Activated naive CD8-positive, alpha-beta T cell treated with anti-CD3 and anti-CD28 coated beads, Interleukin-2, amount 10 ng/mL, durations not matched to agents 7 days and 5 days (primary cell): ENCODE measurements at places on chromosomes 2 and 18.

DNA sequence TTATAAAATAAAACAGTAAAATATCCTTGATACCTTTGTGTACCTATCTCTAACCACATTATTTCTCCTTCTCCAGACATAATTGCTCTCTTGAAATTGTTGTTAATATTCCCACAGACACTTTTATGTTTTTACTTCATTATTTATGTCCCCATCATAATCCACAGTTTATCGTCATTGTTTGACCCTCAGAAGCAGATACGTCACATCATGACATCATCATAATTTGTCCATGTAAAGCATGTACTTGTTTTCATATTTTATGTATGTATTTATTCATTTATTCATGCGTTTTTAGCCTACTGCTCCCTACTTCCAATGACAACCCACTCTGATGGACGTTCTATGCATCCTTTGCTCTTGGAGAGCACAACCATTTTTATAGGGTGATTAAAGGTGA, 1406.9 kb upstream of the NXPH2 start:
- no peaks in the 10 kb centered on the region for H3K36me3 ChIP-seq
- no peaks in the 10 kb centered on the region for H3K4me1 ChIP-seq
- no peak overlapping the region for H3K27ac ChIP-seq
- H3K4me3 ChIP-seq, result no peak overlapping the region
- H3K27me3 ChIP-seq, result no peaks in the 10 kb centered on the region
- no peak for DNase-seq

- H3K27ac ChIP-seq, result no peak overlapping the region
- no peak for DNase-seq
- peaks cover 15% of the 10 kb centered on the region for H3K36me3 ChIP-seq
- no peaks in the 10 kb centered on the region for H3K27me3 ChIP-seq
These were observed 40.5 kb downstream of the ABHD3 start for GRCh38 chr18:21664069-21664468.

DNA sequence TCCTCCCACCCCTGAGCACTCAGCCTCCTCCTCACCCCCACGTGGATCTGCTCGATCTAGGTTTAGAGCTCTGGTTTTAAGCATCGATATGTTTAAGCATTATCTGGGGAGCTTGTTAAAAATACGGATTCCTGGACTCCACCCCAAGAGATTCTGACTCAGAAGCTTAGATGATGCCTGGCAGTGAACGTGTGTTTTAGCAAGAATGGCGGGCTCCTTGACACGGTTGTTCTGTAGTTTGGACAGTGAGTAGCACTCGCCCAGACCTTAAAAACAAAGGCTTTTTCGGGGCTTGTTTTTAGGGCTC, 47.3 kb downstream of the LDLRAD4 start:
- H3K4me1 ChIP-seq, result peaks cover 36% of the 10 kb centered on the region
- H3K36me3 ChIP-seq, result peaks cover 2% of the 10 kb centered on the region
- peak overlapping the region; percentile 64 for H3K4me3 ChIP-seq
- DNase-seq, result no peak
- H3K27me3 ChIP-seq, result no peaks in the 10 kb centered on the region

DNA sequence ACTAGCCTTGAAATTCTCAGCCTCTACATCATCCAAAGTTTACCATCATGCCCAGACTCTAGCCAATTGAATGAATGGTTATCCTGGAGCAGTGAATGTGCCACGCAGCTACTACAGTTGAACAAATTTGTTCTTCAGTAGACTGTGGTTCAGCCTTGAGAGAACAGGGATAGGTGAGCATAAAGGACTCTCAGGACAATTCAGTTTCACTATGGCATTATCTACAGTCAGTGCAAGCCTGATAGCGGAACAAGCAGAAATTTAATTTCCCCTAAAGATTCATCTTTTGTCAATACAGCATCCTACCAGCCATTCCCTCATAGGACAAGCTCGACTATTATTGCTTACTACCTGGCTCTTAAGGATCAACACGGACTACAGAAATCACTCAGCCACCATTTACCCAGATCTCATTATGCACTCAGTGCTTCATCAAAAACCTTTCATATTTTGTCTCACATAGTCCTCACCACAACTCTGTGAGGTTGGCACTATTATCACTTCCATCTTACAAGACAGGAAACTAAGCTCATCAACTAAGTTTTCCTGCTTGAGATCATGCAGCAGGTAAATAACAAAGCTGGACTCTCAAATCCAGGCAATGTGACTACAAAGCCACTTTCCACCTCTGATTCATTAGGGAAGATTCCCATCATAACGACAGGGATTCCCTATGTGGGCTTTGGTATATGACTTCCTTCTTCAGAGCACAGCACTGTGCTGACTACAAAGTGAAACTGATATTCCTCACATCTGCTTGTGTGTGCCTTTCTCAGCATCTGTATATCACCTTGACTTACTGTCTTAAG, 181.5 kb upstream of the ACVR2A start:
- peak overlapping the region; percentile 90 for H3K27ac ChIP-seq
- peaks cover 11% of the 10 kb centered on the region for H3K36me3 ChIP-seq
- H3K27me3 ChIP-seq, result no peaks in the 10 kb centered on the region
- no peak for DNase-seq
- peak overlapping the region; percentile 76 for H3K4me3 ChIP-seq
